ENCODE measurements at places on chromosomes 5 and 9.
A peak's percentile ranks its signal among the peaks of the same experiment; 100 is the strongest.

- DNase-seq, result no peak
These were observed 65.8 kb upstream of the ERCC6L2 start for GRCh38 chr9:95809686-95810085.

GRCh38 chr5:60687927-60688720 is 11.8 kb downstream of the DEPDC1B start:
- no peak for DNase-seq

- DNase-seq, result peak; percentile 59
These were observed 9.7 kb downstream of the TIGD6 start for GRCh38 chr5:149990518-149991376.

DNA sequence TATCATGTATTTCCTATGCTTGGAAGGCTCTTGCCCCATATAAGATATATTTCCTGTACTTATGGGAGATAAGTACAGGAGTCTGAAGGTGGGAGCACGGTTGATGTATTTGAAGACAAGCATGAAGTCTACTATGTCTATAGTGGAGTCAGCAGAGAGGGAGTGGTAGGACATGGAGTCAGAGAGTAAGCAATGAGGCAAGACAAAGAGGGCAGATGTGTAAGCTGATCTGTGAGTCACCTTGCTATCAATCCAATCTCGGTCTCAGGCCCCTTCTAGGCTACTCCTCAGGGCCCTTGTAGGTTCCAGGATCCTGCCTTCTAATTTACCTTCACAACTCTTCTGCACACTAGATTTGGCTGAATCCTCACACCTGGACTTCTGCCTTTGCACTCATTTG is 105.5 kb downstream of the MACIR start:
- no peak for DNase-seq

DNA sequence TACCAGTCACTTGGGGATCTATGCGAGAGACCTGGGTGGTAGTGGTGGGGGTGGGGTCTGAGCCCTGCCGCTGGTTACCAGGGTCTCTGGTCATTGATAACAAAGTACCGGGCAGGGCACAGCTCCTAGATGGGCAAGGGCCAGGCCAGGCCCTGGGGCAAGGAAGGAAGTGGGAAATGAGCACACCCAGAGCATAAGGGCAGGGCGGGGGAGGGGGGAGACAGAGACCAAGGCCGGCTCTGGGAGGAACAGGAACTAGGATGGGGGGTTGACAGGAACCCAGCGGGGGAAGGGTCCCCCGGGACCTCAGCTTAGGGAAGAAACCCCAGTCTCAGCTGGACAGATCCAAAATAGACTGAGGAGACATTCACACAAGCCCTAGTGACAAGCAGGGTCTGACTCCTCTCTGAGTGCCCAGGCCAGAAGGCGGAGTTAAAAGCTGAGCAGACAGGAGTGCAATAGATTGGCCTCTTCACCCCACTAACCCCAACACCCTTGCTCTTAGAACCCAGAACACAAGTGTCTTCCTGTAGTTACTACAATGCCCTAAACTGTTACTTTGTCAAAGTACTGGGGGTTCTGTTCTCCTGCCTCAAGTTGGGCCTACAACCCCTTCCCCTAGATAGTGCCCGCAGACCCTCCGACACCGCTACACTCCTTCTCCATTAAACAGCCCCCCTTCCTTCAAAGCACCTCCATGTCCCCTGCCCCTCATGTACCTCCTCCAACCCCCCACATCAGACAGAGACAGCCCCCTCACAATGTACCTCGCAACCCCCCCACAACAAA is 628 bp downstream of the ATOSB start:
- no peak for DNase-seq

- DNase-seq, result no peak
These were observed 249.2 kb upstream of the IRX2 start for GRCh38 chr5:3000631-3001030.

GRCh38 chr5:119009131-119009530 is 20.8 kb upstream of the DTWD2 start:
- no peak for DNase-seq

- peak; percentile 93 for DNase-seq
These were observed 489 bp upstream of the PANK3 start for GRCh38 chr5:168579488-168580226.

GRCh38 chr9:132984202-132985070 is 5.9 kb downstream of the GFI1B start:
- no peak for DNase-seq

GRCh38 chr5:40627706-40628105 is 52.0 kb upstream of the PTGER4 start:
- DNase-seq, result no peak

GRCh38 chr5:76074487-76075065 is 8.6 kb upstream of the SV2C start:
- no peak for DNase-seq

DNA sequence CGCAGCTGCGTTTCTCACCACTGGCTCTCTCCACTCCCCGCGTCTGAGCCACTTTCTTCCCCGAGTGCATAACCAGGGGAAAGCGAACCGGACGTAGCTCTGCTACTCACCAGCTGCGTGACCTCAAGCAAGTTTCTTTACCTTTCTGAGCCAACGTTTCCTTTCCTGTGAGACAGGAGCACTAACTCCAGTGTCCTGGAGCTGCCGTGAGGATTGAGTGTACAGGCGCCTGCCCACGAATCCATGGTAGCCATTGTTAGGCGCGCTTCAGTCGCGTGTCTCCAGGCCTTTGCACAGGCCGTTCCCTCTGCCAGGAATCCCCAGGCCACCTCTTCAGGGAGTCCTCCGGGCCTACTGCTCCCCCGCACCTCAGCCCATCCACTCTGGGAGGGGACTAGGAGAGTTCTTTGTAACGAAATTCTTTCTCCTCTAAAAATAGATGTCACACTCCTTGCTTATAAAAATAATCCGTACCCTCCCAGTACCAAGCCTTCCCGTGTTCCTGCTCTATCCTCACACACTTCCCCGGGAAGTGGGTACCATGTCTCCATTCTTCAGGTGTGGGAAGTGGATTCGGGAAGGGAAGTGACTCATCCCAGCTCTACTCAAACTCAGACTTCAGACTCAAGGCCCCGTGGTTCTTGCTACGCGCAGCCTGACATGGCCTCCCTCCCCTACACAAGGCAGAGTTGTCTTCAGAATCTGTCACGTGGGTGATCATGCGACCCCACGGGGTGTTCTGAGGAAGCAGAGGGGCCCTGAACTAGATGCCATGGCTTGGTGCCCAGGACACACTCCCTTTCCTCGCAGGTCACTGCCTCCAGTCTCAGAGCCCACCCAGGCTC is 16.1 kb upstream of the CRB2 start:
- DNase-seq, result no peak

GRCh38 chr5:72474046-72474500 is 33.1 kb downstream of the ZNF366 start:
- DNase-seq, result no peak

DNA sequence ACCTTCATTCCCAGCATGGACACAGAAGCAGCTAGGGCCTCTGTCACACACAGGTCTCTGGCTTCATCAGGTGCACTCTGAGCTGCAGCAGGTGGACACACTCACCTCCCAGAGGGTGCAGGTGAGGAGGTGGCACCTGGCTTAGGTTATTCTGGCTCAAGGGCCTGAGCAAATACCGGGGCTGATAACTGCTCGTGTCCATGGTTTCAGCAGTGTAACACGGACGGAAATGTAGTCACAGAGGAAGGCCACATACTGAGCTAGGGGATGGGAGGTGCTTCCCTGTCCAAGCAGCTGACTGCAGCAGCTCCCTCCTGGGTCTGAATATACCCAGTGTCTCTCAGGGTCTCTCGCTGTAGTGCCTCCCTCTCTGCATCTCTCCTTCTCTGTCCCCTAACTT is 5.7 kb downstream of the PHF2 start:
- no peak for DNase-seq

- no peak for DNase-seq
These were observed 426.2 kb downstream of the MTRR start for GRCh38 chr5:8295141-8295540.

DNA sequence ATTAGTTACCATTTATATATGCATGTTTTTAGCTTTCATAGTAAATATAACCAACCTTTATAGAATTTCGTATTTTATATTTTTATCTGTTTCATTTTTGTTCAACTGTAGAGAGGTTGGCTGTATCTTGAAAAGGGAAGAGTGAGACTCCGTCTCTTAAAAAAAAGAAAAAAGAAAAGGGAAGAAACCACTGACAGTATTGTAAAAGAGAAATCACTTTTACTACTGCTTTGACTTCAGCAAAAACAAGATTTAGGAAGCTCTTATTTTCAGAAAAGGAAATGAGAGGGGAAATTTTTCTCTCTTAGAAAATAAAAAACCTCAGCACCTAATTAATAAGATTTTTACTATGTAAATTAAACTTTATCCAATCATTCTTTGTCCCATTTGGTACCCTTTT is 14.4 kb downstream of the POLK start:
- no peak for DNase-seq
